ENCODE measurements at places on chromosomes 16 and 17. TPM values are rescaled to one million over a fixed set of nuclear protein-coding genes. Genes with fewer than 3 reads are reported as not detected.
A peak's percentile ranks its signal among the peaks of the same experiment; 100 is the strongest.

FOXJ1 gene
- total RNA-seq: not detected

DNAI2 gene
- total RNA-seq: not detected

GRCh38 chr17:45244725-45245656 lies 16.9 kb downstream of the SPATA32 start:
- DNase-seq: no peak

DNA sequence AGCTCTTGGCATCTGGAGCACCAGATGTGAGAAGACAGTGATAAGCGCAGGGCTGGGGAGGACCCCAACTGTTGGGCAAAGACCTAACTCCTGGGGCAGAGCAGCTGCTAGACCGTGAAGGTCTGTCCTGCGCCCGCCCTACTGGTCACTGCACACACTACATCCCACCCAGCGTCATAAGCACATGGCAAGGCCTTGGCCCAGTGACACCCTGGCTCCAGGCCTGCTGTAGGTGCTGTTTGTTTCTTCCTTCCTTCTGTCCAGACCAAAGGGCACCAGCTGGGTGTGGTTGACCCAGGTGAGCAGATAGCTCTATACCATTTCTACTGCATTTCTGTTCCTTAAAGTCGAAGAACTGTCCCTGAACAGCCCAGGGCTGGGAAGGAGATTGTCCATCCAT lies 6.4 kb downstream of the TRPV3 start:
- no peak for DNase-seq

CCL18 gene
- not detected for total RNA-seq

CKLF gene
- 73.4 TPM for total RNA-seq

DNA sequence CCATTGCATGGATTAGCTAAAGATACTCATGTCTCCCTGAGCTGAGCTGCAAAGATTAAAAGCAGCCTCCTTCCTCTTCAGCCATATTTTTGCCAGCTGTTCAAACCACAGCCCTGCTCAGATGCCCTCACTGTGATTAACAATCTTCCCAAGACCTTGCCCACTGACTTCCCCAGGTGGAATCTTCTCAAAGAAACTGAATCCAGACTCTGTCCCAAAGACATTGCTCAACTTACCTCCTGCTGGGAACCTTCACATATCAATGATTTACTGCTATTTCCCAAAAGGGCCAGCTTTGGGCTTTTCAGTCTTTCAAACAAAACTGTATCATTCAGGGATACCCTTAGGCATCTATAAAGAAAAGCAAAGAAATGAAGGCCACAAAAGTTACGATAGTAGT lies 9.2 kb downstream of the C17orf67 start:
- no peak for DNase-seq

GRCh38 chr16:67924140-67924906 lies 7.3 kb downstream of the CTRL start:
- no peak for DNase-seq

- no peak for DNase-seq
Measured at GRCh38 chr16:8882041-8882617, at the start of gene LITAFD. TSS of gene LITAFD (plus strand) at chr16:8882351. CDS start at chr16:8884356, 2,005 bp downstream.

SDR42E1 gene
- 0.08 TPM for total RNA-seq

- DNase-seq: no peak
Measured at GRCh38 chr17:76630151-76630550, 13.4 kb downstream of the ST6GALNAC1 start.

KRTAP2-2 gene
- not detected for total RNA-seq

- DNase-seq: peak; percentile 64
Measured at GRCh38 chr17:4849011-4849536, 15.9 kb downstream of the MINK1 start.

GRCh38 chr16:71952825-71953224 lies 47.4 kb downstream of the PKD1L3 start:
- no peak for DNase-seq

GRCh38 chr17:50199803-50200456 lies 1.5 kb downstream of the COL1A1 start:
- peak; percentile 99 for DNase-seq

DNA sequence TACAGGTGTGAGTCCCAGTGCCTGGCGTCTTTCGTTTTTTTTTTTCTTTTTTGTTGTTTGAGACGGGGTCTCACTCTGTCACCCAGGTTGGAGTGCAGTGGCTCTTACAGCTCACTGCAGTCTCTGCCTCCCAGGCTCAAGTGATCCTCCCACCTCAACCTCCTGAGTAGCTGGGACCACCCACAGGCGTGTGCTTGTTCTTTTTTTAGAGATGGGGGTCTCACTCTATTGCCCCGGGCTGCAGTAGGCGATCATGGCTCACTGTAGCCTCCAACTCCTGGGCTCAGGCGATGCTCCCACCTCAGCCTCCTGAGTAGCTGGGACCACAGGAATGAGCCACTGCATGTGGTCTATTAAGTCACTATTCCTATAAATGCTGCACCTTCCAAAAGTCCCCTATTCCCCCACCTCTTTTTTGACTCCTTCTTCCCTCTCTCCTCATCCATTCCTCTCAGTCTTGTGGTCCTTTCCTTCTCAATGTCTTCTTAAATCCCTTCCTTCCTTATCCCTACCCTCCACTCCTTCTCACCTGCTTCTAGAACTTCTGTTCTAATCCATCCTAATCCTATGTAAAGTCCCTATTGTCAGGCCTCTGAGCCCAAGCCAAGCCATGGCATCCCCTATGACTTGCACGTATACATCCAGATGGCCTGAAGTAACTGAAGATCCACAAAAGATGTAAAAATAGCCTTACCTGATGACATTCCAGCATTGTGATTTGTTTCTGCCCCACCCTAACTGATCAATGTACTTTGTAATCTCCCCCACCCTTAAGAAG lies 9.2 kb downstream of the GGA3 start:
- no peak for DNase-seq

BLTP2 gene
- total RNA-seq: 200 TPM

SLC52A1 gene
- total RNA-seq: 0.25 TPM

DNA sequence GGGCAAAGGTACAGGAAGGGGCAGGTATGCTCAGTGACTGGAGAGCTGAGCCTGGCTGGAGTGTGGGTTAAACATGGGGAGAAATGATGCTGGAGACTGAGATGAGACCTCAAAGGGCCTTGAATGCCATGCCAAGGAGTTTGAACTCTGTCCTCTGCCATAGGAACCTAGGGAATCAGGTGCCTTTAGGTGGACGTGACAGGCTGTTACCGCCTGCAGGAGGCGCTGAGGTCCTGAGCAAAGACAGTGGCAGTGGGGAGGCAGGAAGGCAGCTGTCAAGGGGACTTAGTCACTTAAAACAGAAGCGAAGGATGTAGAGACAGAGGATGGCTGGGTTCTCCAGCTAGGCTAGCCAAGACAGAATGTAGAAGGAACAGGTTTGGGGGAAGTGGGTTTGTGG lies 9.1 kb downstream of the PSMB3 start:
- no peak for DNase-seq

NETO2 gene
- total RNA-seq: 1.7 TPM

DNA sequence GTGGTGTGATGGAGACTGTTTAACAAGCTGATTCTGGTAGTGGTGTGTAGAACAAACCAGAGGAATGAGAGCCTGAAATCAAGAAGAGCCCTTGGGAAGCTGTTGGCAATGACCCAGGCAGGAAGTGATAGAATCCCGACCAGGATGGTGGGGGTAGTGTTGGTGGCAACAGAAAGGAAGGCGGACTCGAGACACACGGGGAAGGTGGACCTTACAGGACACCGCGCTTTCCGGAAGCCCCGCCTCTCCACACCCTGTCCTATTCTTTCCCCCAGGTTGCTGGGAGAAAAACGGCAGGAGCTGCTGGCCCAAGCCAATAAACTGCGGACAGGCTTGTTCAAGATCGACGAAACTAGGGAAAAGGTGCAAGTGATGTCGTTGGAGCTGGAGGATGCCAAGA lies 30.0 kb upstream of the KDM6B start:
- DNase-seq: peak; percentile 5

DNA sequence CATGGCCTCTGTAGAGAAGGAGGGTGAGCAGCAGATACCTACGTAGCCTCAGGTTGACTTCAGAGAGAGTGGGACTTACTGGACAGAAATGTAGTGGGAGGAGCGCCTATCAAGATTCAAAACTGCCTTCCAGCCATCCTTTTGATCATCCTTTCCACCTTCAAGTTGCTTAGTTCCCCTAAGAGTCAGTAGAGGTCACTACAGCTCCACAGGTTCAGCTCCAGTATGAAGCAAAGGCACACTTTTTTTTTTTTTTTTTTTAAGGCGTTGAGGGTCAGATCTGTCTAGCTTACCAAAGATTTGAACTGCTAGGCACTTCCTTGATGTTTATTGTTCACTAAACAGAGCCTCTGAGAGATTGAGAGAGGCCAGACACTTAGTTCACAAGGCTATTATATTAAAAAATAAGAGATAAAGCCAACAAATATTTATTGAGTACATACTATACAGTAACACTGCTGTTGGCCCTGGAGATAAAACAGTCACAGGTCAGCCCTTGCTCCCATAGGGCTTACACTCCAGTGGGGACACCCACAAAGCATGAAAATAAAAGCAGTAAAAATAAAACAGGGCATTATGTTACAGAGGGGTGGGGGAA lies 3.1 kb downstream of the RNF227 start:
- DNase-seq: peak; percentile 89

CD300E gene
- total RNA-seq: not detected

GPR139 gene
- not detected for total RNA-seq

GRCh38 chr16:82741073-82741615 lies 114.4 kb downstream of the CDH13 start:
- no peak for DNase-seq

DNA sequence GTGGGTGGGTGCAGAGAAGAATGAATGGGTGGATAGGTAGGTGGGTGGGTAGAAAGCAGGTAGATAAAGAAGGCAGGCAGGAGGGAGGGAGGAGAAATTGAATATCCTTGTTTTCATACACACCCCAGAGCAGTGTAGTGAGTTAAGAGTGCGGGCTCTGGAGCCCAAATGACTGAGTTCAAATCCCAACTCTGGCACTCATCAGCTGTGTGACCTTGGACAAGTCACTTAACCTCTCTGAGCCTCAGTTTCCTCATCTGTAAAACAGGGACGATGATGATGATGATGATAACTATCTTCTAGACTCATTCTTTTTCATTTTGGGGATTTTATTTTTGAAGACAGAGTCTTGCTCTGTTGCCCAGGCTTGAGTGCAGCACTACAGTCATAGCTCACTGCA lies 2.0 kb upstream of the IL21R start:
- no peak for DNase-seq

GRCh38 chr17:11499881-11500280 lies 98.4 kb upstream of the DNAH9 start:
- no peak for DNase-seq

GRCh38 chr16:13471036-13471435 lies 448.9 kb upstream of the ERCC4 start:
- no peak for DNase-seq

PDIA2 gene
- total RNA-seq: not detected

- no peak for DNase-seq
Measured at GRCh38 chr16:51062039-51062438, 89.0 kb downstream of the SALL1 start.

Data from fibroblast of the aortic adventitia (primary cell).